Uterus (tissue), 4 donors: ENCODE measurements at places on chromosomes 3 and 15.
A peak's percentile ranks its signal among the peaks of the same experiment; 100 is the strongest.

- peak; percentile 6 for DNase-seq
These were observed 103.7 kb downstream of the LRRK1 start for GRCh38 chr15:101022876-101023275.

GRCh38 chr3:143775459-143775858 is 72.8 kb downstream of the SLC9A9 start:
- DNase-seq, result no peak

- no peak for DNase-seq
These were observed 94.0 kb upstream of the MEX3B start for GRCh38 chr15:82139823-82140268.

DNA sequence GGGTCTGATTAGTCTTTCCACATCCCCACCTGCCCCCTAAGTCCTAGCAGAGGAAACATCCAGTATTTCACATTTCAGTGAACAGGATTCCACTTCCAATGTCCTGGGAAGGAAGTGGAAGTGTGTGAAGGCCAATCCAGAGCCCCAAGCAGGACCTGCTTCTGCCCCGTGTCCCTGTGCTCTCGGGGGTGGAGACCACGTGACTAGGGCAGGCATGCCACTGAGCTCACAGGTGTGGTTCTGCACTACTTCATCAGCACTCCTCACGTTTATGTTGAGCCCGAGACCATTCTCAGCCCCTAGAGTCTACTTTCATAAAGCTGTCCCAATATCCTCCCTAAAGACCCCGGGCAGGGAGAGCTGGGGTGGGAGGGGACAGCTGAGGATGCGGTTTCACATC is 84.3 kb downstream of the RAB11A start:
- DNase-seq, result no peak

- DNase-seq, result no peak
These were observed 134.4 kb downstream of the CACNA1D start for GRCh38 chr3:53628536-53629401.

GRCh38 chr3:71149959-71150954 is 433.3 kb downstream of the FOXP1 start:
- no peak for DNase-seq

GRCh38 chr3:29382409-29382808 is 101.5 kb downstream of the RBMS3 start:
- DNase-seq, result no peak

GRCh38 chr3:12237912-12238650 is 50.8 kb upstream of the PPARG start:
- no peak for DNase-seq

DNA sequence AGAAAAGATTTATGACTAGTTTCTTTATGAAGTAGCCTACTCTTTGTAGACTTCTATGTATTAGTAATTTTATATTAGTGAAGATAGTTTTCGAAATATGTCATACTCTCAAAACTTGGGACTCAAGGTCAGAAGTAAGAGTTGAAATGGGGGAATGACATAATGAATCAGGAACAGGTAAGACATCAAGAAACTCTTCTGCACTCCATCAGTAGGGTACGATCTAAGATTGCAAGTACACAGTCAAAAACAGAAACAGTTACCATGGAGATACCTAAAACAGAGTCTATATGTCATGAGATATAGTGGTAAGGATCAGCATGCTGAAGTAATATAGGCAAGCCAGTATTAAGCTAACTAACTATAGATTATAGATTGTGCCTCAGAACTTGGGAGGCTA is 187.0 kb upstream of the MLF1 start:
- no peak for DNase-seq

- no peak for DNase-seq
These were observed 176.7 kb downstream of the PDZRN3 start for GRCh38 chr3:73448041-73448440.

DNA sequence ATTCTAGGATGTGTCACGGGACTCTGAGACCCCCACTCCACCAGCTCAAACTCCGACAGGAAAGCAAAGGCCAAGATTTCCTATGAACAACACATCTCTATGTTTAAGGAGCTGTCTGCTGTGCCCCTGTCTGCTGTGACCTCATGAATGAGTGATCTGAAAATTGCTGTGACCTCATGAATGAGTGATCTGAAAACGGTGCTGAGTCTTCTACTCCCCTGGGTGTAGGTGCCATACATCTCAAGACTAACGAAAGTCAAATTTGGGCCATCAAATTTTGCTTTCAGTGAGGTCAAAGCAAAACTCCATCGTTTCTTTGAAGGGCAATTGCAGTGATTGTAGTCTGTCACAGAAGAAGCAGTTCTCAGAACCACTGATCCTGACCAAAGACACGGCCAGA is 24.4 kb downstream of the IL5RA start:
- DNase-seq, result no peak

DNA sequence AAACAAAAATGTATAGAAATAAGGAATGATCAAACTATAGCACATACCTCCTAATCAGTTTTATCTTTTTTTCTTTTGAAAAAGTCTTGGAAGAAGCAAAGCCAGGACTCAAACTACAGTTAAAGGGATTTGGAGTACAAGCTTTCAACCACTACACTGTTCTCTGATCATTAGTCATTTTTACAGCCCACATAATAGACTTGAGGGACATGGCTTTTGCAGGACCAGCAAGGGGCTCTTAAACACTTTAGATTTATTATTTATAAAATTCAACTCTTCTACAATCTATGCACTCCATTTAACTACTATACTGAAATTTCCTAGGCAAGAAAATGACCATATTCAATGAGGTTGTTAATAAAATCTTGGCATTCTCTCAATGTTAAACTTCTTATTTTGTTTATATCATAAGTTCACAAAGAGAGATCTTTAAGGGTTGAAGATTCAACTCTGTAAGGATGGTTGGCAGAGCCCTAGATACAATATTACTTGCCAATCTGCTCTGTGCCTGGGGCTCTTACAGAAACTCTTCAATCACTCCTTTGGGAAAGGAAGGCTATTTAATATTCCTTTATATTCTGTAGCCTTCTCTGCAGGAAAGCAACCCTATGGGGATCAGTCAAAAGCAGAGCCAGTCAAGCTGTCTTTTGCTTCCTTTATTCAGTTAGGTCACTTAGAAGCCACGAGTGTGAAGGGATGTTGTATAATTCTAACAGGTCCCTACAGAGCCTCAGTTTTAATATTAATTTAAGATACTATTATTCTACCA is 557.7 kb upstream of the SGO1 start:
- no peak for DNase-seq

DNA sequence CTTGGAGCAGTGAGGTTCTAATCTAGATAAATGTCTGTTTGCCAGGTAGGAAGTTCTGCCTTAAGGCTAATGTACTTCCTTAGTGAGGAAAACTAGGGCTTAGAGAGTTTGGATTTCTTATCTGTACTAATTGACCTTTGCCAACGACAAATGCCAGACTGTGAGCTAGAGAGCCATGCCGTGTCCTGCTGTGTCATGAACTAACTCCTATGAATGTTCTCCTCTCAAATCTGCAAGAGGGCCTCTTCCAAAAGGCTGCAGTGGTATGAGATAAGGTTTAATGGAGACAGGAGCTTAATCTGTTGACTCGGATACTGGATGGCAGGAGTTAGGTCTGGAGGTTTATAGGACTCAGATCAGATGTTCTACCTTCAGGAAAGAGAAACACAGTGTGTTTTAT is 524.9 kb downstream of the NTRK3 start:
- DNase-seq, result no peak

DNA sequence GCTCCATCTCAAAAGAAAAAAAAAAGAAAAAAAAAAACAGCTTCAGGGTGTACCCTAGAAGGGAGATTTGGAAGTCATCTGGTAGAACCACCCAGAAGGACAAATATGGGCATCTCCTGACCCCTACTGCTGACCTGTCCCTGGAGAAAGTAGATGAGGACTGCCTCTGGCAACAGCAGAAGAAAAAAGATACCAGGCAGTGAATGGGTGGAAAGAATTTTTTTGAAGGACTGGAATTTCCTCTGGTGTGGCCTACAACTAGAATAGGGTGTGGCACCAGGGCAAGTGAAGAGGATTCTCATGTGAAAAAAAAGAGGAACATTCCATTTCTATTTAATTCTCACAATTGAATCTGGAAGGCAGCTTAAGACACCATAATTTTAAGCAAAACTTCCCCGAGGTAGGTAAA is 3.1 kb downstream of the ANXA2 start:
- DNase-seq, result no peak

DNA sequence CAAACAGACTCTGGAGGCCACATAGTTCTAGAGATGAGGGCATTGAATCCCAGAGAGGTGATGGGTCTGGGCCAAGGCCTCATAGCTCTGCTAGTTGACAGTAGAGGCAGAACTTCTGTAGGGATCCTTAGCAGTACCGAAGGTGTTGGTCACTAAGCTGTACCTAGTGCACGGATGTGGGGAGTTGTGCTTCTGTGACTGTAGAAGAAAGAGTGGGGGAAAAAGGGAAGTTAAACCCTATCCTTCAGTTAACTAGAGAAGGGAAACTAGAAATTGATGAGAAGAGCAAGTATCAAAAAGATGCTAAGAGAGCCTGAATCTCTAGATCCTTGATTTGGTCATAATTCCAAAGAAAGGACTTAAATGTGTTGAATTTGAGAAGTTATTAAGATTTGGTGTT is 186.7 kb downstream of the NFKBIZ start:
- no peak for DNase-seq

GRCh38 chr15:63500265-63501250 is 3.8 kb upstream of the USP3 start:
- DNase-seq, result no peak

- DNase-seq, result no peak
These were observed 2.1 kb downstream of the PHC3 start for GRCh38 chr3:170179432-170179831.

- no peak for DNase-seq
These were observed 171.1 kb downstream of the RAB11A start for GRCh38 chr15:66040211-66040892.

DNA sequence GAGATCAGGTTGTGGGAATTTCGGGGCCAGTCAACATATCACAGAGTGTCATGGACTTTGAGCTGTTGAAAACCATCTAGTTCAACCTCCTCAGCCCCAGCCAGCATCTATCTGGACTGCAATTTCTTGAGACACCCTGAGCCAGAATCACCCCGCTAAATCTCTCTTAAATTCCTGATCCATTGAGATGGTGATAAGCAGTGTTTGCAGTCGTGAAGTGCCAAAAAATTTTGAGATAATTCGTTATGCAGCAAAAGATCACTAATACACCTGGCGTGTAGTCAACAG is 29.3 kb downstream of the TMED3 start:
- no peak for DNase-seq

DNA sequence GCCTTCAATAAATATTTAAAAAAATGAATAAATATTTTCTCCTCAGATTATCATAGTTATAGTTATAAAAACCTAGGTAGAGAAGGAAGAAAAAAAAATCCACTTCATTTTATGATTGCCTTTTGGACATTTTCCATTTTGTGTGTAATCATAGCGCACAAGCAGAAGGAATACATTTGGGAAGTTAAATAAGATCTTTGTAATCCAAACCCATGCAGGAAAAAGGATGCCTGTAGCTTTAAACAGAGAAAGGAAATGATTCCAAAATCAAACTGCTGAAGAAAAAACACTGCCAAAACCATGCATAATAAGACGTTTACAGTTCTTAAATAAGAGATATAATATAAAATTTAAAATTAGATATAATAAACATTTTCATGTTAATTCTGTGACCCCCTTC is 7.4 kb upstream of the CCDC54 start:
- DNase-seq, result no peak

DNA sequence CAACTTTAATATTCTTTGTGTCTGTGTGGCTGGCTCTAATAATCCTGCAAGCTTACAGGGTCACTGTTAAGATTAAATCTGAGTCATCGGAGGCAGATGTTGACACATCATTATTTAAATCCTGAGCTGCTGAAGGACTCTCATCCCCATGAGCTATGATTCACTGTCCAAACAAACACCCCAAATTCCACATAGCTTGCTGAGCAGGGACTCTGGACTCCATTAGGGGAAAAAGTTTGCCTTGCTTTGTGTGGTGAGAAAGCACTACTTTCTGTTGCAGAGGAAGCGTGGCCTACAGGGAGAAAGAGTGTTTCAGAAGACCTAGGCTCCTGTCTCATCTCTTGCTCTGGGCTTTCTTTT is 213.7 kb downstream of the PDCD6IP start:
- no peak for DNase-seq

DNA sequence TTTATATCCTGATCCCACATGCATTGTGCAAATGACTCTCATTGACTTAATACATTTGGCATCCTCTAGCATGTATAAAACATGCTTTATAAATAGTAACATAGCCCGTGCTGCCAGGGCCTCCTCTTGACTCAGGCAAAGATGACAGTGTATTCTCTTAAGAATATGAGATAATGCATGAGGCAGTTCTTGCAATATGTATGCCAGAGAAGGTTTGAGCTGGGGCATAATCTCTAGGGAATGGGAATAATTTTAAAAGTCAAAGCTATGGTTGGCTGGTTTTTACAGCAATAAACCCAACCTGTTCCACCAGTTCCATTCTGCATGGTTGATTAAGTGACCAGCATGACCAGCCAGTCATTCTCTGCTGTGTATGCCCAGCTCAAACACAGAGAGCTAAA is 179.0 kb upstream of the PFN2 start:
- DNase-seq, result no peak
